ENCODE measurements at places on chromosomes 1 and 21. TPM values are rescaled to one million over a fixed set of nuclear protein-coding genes. Genes with fewer than 3 reads are reported as not detected.
A peak's percentile ranks its signal among the peaks of the same experiment; 100 is the strongest.

- no peak for DNase-seq
These were observed 24.1 kb downstream of the ACTA1 start for GRCh38 chr1:229409616-229410369.

ELF3 gene
- total RNA-seq, result 517 TPM

DNA sequence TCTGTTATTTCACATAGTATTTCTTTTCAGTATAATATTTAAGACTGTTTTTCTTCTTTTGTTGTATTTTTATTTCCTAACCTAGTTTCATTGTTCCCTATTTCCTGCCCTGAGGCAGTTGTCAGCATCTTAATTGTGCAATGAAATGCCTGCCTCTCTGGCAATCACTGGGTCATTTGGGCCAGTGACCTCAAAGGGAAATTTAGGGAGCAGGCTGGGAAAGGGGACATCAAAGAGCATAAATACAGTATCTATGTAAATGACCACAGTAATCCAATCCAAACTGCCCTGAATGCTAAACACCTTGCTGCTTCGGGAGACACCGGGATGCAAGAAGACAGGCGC is 147.8 kb downstream of the TLR5 start:
- no peak for DNase-seq

DNA sequence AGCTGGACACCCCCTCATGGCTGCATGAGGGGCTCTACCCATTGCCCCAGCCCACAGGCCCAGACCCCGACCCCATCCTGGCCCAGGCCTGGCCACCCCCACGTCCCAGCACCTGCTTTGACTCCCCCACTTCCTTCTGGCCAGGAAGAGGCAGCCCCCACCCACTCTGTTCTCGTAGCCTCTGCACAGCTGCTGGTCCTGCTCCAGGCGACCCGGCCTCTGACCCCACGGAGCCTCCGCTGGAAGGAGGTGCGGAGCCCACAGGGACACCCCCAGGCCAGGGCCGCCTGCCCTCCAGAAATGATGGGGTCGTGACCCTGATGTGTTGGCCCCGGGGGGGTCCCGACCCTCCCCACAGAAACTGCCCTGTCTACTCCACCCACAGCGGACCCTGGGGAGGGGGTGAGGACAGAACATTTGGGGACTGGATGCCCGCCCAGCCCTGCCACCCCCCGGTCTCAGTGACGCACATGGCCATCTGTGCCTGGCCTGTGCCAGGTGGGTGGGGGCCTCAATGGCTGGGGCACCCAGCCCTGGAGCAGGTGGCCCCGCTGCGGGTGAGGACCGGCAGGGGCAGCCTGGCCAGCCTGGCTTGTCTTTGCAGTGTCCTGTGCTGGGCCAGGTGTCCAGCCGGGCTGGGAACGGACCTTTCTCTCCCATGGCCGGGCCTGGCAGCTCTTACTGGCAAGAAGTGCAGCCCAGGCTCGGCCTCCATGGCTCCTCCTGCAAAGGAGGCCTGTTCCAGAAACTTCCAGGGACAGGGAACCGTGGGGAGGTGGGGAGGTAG is 78.6 kb downstream of the MORN1 start:
- DNase-seq, result no peak

GRCh38 chr21:39852726-39853500 is 14.3 kb upstream of the PCP4 start:
- peak; percentile 61 for DNase-seq

CFHR4 gene
- not detected for total RNA-seq

DNA sequence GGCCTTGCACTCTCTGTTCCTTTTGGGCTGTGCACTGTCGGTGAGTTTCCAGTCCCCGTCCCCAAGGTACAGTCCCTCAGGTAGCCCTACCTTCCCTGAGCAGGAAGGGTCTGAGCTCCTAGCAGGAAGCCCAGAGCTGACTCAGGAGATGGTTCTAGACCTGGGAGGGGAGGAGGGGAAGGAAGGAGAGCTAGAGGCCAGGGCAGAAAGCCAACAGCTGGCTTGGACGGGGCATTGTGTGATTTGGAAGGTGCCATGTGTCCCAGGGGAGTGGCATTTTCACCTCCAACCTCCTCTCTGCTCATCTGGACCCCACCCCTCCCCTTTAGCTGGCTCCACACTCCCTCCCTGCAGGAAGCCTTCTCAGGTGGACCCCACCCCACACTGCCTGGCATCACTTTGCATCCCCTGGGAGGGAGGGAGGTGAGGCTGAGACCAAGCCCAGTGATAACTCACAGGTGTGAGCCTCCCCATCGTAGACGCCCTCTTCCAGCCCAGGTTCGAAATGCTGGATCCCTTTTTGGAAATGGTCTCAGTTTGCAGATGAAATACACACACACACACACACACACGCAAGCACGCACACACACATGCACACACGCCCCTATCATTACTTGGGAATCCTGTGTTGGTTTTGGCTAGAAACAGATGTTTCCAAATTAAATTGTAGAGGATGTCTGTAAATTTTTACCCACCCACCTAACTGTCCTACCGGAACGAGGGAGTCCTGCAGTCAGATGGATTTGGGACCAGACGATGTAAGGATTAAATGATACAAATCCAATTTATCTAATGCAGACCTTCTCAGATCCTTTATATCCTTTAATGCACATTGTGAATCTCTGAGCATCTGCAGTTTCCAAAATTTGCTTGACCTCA is 19.7 kb upstream of the IFNLR1 start:
- DNase-seq, result no peak

IGSF3 gene
- 21.6 TPM for total RNA-seq

All from mucosa of gallbladder (tissue), 1 donor.